ENCODE measurements at places on chromosomes 16 and 17.

DNA sequence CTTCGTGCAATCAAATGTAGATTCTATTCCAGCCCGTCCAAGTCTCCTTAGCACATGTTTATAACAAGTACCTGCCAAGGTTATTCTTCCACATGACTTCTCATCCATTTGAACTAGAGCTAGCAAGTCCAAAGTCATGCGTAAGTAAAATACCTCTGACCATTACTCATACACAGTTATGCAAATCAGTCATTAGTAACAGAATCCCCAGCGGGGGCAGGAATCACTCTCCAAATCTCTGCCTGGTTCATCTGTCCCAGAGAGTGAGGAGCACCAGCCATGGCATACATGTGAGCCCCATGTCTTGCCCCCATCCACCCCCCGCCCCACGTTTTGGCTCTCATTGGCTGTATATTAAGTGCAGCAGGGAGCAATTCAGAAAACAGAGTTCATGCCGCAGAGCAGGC lies 27.7 kb downstream of the SRL start:
- no peak for DNase-seq

- DNase-seq = no peak
Observed at GRCh38 chr17:3665834-3666233, 2.5 kb downstream of the TAX1BP3 start.

DNA sequence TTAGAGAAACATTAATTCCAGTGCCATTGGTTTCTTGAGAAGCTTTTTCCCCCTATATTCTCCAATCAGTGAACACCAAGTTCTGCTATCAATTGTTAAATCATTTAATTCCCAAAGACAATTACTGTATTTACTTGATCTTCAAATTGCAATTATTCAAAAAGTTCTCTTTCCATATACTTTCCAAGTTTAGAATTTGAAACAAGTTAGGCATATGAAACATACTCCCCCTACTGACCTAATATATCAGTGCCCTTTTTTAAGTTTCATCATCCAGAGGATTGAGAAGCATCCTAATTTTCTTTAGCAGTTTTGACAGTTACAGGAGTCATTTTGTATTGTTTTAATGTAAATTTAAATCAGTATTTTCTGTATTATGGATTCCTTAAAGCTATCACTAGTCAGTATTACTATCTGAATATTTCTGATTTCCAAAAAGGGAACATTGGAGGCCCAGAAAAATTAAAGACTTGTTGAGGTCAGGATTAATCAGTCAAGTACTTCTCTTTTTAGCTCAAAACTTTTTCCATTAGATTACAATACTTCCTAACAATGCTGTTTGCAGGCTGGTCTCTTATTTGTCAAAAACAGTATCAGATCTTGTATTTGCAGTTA lies 16.3 kb downstream of the MEIOC start:
- DNase-seq = peak; percentile 6

DNA sequence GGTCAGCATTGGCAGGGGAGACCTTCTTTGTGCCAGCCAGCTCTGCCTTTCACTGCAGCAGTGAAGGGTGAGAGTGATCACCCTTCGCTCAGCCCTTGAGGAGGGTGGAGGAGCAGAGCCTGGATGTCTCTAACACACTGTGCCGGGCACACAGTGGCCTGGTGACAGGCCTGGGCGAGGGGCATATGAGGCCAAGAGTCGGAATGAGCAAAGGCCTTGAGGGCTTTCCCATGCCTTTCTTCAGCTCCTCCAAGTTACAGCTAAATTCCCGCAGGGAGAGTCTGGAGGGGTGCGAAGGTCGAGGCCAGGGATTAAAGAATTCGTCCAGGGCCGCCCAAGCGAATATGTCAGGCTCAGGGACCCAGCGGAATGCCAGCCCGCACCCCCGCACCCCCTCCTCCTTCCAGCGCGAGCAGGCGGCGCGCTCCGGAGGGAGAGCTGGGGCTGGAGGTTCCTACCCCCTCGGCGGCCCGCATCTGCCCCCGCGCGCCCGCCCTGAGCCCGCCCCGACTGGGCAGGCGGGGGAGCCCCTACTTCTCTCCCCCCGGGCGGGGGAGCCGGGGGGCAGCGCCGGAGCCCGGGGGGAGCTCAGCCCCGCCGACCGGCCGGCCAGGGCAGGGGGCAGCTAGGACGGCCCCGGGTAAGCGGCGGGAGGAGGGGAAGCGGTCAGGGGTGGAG lies at the start of gene RASL10B:
RASL10B (plus strand) TSS at position 401 of the 678 bp plus-strand sequence. CDS start 3,546 bp downstream, outside the sequence.
- DNase-seq = peak; percentile 18

- no peak for DNase-seq
Observed at GRCh38 chr16:77093999-77094398, 97.0 kb upstream of the MON1B start.

GRCh38 chr17:1244606-1245012 lies 25.6 kb upstream of the BHLHA9 start:
- DNase-seq = no peak

DNA sequence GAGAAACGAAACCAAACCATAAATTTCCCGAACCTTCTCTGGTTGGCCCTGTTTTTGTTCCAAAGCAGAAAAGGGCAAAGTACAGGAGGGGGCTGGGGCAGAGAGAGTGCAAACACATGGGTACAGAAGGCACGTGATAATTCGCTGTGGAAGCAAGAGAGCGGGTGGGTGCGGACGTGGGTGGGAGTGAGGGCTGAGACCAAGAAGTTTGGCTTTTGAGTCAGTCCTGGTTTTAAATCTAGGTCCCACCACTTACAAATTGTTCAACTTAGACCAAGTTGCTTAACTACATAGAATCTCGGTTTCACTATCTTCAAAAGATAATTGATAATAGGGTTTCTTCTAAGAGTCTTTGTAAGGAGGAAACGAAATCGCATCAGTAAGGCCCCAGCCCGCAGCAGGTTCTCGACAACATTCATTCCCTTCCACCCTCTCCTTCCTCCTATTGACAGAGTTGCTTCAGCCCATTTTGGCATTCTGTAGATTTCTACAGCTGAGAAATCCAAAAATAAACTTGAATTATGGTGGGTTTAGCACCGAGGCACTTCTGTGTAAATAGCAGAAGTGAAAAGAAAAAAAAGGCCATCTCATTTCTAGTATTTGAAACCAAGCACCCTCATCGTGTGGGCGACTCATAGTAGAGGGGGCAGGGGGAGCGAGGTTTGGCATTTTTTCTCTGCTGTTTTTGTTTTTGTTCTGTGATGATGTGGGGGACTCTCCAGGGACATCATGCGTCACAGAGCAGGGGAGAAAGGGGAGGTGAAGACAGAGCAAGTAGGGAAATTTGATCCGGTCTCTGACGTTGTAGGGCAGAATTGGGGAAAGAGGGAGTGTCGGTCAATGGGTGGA lies 33.6 kb upstream of the CCR7 start:
- DNase-seq = no peak

DNA sequence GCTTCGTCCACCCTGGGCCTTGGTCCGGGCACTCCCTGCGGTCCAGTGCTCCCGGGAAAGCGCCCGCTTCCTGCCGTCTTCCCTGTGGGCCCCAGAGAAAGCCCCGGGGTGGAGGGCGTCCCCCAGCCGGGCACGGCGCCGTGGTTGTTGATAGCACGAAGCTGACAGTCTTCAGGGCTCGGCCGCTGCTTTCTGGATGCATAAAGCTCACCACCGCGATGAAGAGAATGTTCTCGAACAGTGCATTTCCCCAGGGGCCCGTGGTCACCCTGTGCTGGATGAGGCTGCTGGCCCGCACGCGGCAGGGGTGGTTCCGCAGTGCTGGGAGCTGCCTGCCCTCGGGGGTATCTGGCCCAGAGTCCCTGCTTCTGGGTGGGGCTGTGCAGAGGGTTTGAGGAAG lies 53.2 kb downstream of the BAHCC1 start:
- DNase-seq = no peak

- no peak for DNase-seq
Observed at GRCh38 chr17:17943281-17943984, 28.8 kb downstream of the TOM1L2 start.

GRCh38 chr16:87924811-87925670 lies 11.3 kb downstream of the CA5A start:
- DNase-seq = peak; percentile 88

DNA sequence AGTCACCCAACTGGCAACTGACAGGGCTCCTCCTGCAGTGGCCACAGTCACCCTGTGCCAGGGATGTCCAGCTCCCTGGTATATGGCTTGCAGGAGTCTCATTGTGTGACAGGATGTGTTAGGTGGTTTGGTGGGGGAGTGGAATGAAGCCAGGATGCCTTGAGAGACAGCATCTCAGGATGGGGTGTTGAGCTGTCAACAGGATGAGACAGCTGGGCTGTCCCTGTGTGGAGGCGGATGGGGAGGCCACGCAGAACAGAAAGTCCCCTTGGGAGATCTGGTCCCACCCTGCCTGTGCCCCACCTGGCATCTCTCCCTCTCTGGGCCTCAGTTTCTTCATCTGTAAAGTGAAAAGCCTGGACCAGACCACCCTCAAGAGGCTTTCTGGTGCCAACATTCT lies 9.5 kb upstream of the ZNF469 start:
- no peak for DNase-seq

- no peak for DNase-seq
Observed at GRCh38 chr16:72847187-72848027, 200.5 kb downstream of the ZFHX3 start.

DNA sequence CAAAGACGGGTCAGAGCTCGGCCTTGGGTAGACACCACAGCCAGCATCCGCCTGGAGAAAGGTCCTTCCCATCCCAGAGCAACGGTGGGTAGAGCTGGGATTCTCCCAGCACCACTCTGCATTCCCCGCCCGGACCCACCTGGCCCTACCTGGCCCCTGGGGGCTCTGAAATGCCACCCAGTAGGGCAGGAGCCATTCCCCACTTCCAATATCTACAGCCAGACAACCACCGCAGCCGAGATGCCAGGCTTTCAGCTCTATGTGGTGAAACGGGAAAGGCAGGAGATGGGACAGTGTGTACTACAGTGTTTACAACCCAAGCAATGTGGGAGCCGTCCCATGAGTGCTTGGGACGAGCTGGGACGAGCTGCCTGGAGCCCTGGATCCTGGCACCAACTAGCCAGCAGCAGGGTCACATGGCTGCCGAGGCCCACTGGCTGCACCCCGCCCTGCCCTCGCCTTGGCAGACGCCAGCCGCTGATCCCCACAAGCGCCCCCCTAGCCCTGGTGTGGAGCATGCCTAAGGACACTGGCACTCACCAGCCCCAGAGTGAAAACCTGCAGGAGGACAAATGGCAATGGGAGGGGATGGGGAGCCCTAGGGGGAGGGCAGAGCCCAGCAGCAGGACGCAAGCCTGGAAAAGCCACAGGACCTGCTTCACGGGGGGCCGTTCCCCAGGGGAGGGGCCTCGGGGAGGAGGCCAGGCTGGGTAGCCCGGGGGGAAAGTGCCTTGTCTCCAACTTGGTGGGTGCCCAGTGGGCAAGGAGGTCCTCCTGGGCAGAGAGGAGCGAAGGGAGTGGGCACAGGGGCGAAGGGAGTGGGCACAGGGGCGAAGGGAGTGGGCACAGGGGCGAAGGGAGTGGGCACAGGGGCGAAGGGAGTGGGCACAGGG lies 13.5 kb downstream of the TMC6 start:
- no peak for DNase-seq
